ENCODE measurements at places on chromosomes 12 and 14.

- no peak for DNase-seq
Measured at GRCh38 chr12:82665142-82665923, 21.4 kb upstream of the TMTC2 start.

GRCh38 chr12:114623737-114624136 lies 60.2 kb downstream of the TBX3 start:
- DNase-seq: no peak

GRCh38 chr12:6215932-6216494 lies 15.8 kb downstream of the CD9 start:
- peak; percentile 92 for DNase-seq

- peak; percentile 5 for DNase-seq
Measured at GRCh38 chr12:125220404-125221273, 155.4 kb downstream of the AACS start.

DNA sequence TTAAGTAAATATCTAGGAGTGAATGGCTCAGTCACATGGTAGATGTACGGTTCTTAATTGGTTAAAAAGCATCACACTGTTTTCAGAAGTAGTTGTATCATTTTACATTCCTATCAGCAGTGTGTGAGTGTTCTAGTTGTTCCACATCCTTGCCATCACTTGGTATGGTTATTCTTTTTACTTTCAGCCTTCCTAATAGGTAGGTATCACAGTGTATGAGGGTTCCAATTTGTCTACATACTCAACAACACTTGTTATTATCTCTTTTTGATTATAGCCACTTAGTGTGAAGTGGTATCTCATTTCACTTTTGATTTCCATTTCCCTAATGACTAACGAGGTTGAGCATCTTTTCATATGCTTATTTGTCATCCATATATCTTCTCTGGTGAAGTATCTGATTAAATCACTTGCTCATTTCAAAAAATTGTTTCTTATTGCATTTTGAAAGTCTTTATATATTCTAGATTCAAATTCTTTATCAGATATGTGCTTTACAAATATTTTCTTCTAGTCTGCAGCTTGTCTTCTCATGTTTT lies 3.5 kb upstream of the SPRYD3 start:
- no peak for DNase-seq

- DNase-seq: no peak
Measured at GRCh38 chr12:58079806-58080205, 138.4 kb downstream of the ATP23 start.

GRCh38 chr14:80653956-80654355 lies 287.6 kb downstream of the CEP128 start:
- DNase-seq: no peak

- DNase-seq: no peak
Measured at GRCh38 chr14:61342486-61342885, 21.1 kb downstream of the PRKCH start.

- no peak for DNase-seq
Measured at GRCh38 chr12:55845785-55846496, 3.2 kb upstream of the MMP19 start.

DNA sequence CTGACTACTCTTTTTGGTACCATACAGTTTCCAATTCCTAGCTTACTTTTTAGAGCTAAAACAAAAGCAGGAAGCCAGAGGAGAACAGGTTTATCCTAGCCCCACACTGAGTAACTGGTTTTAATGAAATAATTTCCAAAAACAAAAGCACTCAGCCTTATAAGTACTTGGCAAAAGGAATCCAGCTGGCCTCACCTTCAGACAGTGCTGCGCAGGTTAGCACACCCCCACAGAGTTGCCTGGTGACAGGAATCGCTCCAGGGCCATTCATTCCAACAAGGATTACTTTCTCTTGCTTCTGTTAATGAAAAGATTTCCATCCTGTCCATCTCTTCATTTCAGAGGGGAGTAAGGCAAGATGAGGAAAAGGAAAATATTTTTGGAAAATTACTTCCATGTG lies 84.6 kb downstream of the SCFD1 start:
- DNase-seq: no peak

DNA sequence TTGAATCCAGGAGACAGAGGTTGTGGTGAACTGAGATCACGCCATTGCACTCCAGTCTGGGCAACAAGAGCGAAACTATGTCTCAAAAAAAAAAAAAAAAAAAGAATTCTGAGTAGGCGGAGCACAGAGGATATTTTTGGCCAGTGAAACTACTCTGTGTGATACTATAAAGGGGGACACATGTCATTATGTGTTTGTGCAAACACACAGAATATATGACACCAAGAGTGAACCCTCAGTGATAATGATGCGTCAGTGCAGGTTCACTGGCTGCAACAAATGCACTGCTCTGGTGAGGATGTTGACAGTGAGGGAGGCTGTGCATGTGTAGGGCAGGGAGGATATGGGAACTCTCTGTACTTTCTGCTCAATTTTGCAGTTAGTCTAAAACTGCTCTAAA lies 24.2 kb downstream of the FBXO21 start:
- no peak for DNase-seq

DNA sequence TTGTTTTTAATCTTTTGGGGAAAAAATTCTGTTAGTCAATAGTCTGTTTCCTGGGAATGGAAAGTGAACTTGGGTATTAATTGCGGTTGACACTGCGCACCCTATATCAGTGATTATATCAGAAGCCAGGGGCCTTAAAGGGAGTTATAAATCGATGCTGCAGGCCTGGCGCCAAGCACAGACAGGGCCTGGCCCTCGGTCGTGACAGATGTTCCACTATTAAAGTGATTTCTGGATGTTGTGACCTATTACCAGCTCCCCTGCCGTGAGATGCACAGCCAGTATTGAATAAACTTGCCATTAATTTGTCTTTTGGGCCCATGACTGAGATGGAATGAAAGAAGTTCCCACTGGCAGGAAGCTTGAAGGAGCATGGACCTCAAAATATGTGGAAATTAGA lies 45.1 kb upstream of the KITLG start:
- no peak for DNase-seq

DNA sequence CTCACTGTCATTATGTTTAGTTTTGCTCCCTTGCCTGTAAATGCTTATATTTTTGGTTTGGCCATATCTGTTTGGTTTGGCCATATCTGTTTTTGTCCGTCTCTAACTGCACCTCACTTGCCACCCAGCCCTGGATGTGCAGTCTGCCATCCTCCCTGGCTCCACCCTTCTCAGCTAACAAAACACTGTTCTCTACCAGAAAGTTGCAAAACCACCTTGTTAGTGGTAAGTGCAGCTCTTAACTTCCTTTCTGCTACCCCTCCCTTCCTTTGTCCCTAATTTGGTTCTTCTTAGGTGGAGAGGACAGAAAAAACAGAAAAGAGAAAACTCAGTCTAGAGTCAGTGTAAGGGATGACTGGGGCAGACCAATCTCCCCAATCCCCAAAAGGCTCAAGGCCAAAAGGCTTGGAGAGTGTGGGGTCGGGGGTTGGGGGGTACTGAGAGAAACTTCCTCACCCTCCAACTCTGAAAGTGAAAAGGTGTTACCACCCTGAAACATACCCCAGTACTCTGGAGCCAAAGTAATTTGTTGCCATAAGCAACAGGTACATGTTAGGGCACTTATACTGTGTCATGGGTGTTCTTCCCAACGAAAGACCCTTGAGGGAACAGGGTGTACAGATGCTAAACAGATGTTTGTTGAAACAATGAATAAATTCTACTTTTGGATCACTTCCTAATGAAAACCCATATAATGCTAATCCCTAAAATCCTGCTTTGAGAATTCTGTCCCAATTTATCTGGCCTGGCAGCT lies 5.0 kb downstream of the BIN2 start:
- DNase-seq: no peak

- DNase-seq: no peak
Measured at GRCh38 chr12:30098677-30099076, 314.9 kb upstream of the TMTC1 start.

DNA sequence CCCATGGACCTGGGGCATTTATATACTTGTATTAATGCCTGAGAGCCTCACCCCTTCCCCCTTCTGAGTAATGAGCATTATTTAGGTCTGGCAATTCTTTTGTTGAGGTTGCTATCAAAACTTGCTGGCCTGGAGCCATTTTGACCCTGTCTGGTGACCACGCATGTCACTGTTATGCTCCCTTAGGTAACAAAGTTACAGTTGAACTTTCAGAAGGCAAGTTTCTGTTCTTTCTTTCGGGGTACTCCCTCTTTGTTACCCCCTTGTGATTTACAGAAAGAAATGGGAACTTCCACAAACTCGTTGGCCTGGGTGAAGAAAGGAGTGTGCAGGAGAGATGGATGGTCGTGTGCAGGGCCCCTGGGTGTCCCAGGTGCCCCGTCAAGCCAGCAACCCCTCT lies 305.4 kb downstream of the DPF3 start:
- DNase-seq: no peak

GRCh38 chr12:119624966-119625365 lies 31.4 kb downstream of the TMEM233 start:
- DNase-seq: peak; percentile 14
